SK-N-DZ (cell line): ENCODE measurements at places on chromosomes 12 and 14.

- DNase-seq: no peak
Measured at GRCh38 chr12:43213608-43214007, 338.4 kb downstream of the ADAMTS20 start.

DNA sequence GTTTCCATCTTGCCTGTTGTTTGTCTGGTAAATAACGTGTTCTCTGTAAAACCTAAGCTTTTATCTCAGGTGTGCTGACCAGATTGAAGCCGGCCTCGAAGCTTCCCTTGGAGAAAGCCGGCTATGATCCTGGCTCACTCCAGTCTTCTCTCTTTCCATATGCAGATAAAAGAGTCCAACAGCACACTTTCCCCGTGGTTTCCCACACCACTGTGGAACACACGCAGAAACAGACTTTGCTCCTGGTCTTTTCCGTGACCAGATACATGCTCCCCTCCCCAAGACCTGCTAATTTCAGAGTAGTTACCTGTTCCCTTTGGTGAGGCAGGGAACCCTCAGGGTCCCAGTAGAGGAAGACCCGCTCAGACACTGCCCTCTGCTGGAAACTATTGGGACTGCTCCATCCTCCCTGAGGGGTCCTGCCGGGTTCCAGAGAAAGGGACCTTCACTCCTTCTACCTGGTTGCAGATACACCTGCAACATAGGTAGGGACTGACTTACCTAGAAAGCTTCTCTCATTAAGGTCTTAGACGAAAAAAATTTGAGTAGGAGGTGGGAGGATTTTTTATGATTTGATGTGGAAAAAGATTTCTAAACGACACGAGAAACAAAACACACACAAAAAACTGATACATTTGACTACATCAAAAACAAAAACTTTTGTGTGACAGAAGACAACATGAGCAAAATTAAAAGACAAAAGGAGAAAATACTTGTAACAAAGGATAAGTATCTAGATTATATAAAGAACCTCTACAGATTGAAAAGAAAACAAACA lies 415.4 kb upstream of the CCDC196 start:
- DNase-seq: peak; percentile 29

DNA sequence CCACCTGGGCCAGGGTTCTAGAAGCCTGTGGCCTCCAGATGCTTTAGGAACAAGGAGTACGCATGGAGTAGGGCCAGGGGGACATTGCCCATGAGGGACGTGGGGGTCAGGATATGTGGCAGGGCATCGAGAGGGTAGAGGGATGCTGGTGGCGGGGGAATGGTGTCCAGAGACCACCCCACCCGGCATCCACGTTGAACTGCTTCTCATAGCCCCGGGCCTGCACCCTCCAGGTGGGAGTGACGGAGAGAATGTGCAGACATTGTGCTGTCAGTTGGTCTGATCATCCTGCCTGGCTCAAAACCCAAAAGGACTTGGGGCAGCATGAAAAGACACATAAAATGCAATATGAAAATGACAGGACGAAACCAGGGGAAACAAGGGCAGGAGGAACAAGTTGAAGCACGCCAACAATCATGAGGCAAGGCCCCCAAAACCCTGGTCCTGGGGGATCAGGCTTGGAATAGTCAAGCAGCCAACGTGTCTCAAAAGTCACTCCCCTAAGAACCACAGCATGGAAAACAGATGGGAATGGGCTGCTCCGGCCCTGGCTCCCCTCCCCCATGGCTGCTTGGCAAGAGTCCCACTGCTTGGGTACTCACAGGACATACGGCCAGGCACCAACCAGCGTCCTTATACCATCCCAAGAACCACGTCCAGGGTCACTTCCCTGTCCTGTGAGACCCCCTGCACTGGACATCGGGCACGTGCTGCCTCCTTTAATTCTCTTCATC lies 117.9 kb downstream of the DICER1 start:
- DNase-seq: no peak

- DNase-seq: no peak
Measured at GRCh38 chr14:36317650-36318049, 2.8 kb downstream of the MBIP start.

DNA sequence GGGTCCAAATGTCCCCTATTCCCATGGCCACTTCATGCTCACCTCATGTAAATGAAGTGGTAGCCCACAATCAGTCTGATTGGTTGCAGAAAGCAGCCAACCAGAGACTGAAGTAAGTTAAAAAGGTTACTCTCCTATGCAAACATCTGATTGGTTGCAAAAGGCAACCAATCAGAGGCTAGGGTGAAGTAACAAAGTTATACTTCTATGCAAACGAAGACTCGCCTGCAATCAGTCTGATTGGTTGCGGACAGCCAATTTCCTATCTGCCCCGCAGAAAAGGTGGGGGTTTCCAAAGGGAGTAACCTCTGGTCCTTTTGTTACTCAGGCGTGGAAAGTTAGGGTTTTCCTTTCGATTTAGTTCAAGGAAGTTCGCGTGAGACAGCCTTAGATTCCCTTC lies 208.1 kb upstream of the NEDD1 start:
- no peak for DNase-seq

GRCh38 chr14:76844223-76844622 lies 18.0 kb downstream of the LRRC74A start:
- peak; percentile 29 for DNase-seq

- DNase-seq: no peak
Measured at GRCh38 chr14:51873221-51873893, 12.9 kb downstream of the GNG2 start.

DNA sequence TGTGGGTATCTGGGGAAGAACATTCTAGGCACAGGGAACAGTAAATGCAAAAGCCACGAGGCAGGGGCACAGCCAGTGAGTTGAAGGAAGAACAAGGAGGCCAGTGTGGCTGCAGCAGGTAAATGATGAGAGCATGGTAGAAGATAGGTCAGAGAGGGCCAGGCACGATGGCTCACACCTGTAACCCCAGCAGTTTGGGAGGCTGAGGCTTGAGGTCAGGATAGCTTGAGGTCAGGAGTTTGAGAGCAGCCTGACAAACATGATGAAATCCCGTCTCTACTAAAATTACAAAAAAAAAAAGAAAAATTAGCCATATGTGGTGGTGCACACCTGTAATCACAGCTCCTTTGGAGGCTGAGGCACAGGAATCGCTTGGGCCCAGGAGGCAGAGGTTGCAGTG lies 86.7 kb upstream of the ESRRB start:
- DNase-seq: no peak

DNA sequence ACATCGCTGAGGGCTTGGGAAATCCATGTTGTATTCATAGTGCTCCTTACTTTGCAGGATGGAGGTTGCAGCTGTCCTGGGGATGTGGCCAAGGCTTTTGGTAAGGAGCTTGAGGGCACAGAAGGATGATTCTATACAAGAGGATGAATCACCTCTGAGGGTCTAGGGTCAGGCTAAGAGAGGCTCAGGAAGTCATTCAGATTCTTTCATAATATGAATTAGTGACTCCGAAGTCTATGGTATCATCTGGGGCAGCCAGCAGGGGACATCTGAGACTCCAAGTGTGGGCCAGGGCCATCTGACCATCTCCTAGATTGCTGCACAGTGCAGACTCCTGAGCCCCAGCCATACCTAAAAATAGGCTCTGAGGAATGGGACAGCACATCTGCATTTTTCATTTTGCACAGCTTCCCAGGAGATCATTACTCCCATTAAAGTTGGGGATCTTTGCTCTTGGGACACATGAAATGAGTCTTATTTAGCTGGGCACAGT lies 4.8 kb downstream of the GMPR2 start:
- no peak for DNase-seq

- no peak for DNase-seq
Measured at GRCh38 chr12:130281153-130281799, 56.4 kb upstream of the PIWIL1 start.

- no peak for DNase-seq
Measured at GRCh38 chr14:82549306-82549990, 1015.8 kb upstream of the SEL1L start.
